ENCODE measurements at places on chromosomes 7 and 10.

GRCh38 chr7:155725006-155725355 lies 80.5 kb downstream of the RBM33 start:
- no peak for DNase-seq

GRCh38 chr7:135650831-135651573 lies 11.3 kb upstream of the STMP1 start:
- peak; percentile 51 for DNase-seq

DNA sequence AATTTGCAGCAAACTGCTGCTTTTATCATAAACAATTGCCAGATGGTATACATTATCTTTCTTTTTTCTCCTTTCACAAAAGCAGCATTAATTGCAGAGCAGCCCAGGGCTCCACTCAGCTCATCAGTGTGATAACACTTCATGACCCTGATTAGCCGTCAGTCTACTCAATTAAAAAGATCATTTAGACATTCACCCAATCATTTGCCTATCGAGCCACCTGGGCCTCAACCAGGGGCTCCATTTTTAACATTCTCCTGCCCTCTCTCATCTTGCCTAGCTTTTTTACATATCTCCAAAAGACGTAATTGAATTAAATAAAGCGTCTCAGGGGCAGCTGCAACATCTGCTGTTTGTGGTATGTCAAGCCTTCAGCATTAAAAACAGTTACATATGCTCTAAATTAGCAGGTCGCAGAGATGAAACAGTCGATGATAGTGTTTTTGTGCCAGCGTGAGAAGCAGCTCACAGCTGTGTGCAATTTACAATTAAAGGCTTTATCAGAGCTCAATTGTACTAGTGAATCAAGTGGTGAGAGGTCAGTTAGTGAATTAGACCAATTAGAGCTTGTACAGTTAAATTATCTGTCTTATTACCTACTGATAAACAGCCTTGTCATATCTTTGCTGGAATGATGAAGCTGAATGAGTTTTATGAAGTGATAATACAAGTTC lies 522.5 kb downstream of the ETV1 start:
- DNase-seq = no peak

DNA sequence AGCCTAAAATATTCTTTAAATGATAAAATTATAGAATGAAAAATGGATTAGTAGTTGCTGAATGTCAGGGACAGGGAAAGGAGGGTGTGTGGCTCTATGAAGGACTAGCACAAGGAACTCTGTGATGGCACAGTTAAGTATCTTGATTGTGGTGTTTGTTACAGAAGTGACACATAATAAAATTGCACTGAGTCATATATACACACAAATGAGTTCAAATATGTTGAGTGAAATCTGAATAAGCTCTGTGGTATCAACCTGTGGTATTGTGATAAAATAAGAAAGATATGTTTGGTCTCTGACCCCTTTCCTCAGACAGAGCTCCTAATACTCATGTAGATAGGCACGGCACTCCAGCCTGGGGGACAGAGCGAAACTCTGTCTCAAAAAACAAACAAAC lies 181.5 kb upstream of the TRIM24 start:
- DNase-seq = no peak

- DNase-seq = no peak
These were observed 131.9 kb downstream of the TMEM26 start for GRCh38 chr10:61321041-61321857.

GRCh38 chr7:115417662-115418061 lies 495.8 kb downstream of the MDFIC start:
- DNase-seq = no peak

- no peak for DNase-seq
These were observed 29.2 kb upstream of the PPP2R2D start for GRCh38 chr10:131871673-131872005.

DNA sequence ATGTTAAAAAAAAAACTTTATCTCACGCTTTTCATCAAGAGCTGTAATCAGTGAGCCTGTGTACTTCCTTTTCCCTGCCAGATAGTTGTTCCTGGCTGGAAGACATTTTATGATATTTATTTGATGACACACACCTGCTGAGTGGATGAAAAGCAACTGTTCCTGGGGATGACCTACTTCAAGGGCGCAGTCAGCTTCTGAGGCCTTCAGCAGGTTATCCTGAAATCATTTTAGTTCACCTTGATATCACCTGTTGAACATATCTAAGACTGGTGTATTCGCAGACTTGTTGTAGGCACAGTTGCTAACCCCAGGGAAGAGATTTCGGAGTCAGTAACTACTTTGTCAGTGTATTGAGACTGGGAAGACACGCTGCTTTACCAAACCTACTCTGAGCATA lies 234.5 kb upstream of the TCF7L2 start:
- no peak for DNase-seq

DNA sequence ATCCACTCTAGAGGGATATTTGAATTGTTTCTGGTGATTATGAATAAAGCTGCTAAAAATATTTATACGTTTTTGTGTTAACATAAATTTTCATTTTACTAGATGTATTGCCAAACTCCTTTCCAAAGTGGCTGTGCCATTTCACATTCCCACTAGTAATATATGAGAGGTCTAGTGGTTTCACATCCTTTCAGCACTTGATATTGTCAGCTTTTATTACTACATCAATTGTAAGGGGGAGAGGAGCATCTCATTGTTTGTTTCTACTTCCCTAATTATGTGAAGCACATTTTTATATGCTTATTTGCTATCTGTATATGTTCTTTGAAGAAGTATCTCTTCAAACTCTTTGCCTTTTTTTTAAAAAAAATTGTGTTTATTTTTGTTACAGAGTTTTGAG lies 184.5 kb downstream of the ADK start:
- DNase-seq = no peak

GRCh38 chr10:43901744-43902504 lies 253.2 kb upstream of the ZNF32 start:
- no peak for DNase-seq

All from AG04449 (cell line).